ENCODE measurements at places on chromosomes 5 and 9.

GRCh38 chr5:144125163-144125726 is 45.2 kb downstream of the YIPF5 start:
- no peak for DNase-seq

DNA sequence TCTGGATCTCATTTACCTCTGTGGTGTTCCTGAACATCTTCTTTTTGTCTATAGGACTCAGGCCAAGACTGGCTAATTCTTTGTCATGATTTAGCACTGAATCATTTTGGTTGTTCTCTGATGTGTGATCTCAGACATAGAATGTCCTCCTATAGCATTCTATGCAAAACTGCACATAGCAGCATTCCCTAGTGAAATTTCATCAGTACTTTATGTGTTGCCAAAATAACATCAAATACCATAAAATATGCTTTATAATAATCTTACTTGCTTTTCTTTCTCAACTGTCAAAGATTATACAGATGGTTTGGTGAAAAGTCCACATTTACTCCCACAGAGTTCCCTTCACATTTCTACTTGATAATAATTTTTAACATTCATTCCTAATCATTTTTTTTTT is 115.7 kb upstream of the MPDZ start:
- DNase-seq, result no peak

DNA sequence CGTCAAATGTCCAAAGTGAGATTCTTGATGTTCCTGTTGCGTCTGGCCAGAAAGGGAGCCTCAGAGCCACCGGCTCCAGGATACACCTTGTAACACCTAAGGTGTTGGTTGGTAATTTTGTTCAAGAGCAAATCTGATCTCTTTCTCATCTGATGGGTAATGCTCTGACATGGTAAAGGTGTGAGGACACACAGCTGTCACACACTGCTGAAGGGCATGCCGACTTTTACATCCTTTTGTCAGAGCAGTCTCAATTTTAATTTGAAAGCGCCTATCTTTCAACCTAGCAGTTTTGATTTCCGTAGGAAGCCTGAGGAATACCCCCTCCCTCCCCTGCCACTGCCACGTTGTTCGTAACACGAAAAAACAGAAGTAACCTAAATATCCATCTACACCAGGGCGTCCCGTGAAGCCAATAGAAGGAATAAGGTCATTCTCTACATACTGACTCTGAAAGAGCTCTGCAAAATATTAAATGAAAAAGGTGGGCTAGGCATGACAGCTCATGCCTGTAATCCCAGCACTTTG is 57.4 kb downstream of the TSTD2 start:
- no peak for DNase-seq

DNA sequence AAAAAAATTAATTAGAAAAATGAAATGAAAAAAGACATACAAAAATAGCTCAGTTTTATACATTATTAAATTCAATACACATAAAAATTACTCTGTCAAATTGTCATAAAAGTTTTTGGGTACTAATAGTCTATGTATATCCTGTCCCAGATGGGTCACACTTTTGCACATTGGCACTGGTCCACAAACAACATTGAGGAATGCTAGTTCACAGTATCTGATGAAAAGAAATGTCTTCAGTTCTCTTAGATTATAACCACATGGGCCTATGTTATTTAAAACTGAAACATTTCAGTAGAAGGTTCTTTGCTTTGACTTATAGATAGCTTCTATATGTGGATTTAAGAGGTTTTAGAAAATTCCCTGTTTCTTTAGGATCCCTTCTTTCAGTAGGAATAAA is 39.8 kb downstream of the LNPEP start:
- DNase-seq, result no peak

DNA sequence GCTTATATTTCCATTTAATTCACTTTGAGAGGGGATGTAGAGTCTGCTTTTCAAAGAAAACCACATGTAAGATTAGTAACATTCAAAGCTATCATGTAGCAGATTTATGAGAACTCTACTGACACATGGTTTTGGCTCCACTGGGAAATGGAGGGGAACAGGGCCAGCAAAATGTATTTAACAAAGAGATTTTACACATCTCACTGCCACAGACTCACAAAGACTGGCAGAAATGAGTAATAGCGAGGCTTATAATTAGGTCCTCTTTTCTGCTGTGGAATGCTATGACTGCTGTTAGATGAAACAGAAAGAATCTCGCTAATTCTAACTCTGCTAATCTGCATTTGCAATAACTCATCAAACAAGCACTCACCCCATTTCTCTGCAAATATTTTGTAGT is 4.5 kb downstream of the DAP start:
- DNase-seq, result no peak

DNA sequence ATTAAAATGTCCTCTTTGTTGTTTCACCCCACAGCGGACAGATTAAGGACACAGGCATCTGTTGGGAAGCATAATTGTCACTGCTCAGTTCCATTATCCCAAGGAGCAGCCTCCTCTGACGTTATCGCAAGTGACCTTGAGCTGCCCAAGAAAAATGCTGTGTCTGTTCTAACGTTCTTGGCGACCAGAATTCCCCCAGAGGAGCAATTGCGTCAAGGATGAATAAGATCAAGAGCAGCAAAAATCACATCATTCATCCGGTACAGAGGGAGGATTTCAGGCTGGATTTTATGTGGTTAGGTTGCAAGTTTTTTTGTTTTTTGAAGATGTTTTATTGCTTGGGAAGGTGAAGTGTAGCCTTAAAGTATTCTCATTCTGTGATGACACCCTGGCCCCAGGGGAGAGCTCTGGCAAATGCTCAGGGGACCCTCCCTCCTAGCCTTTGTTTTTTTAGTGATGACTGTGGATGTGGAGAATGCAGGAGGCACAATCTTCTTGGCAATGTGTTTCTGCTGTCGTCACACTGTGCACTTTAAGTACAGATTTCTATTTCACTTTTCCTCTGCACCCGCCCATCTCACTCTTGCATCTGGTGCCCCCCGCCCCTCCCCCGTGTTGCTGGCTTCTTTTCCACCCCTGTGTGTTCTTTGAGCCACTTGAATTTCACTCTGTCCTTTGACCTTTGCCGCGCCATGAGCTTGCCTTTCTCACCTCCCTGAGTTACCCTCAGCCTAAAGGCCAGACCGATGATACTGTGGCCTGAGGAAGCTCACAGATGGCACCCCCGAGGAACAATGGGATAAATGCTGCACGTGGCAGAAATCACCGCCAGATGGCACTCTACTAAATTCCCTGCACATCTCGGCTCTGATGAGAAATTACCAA is 308.5 kb downstream of the RAB3C start:
- peak; percentile 57 for DNase-seq

GRCh38 chr5:128083811-128084227 is 253 bp downstream of the SLC12A2 start:
- DNase-seq, result no peak

DNA sequence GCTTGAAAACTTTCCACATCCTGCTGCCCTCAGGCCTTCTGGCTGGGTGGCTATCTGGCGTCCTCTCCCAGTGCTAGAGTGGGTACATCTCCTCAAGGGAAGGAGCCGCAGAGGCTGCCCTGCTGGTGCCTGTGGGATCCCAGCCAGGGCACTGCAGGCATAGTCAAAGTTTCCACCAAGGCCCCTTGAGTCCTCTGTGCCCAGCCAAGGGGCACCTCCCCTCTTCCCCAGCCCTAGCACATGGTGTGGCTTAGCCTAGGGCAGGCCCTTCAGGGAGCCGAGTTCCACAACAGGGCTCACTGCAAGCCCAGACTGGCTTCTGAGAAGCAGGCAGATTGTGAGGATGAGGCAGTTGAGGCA is 103.2 kb downstream of the RGS3 start:
- DNase-seq, result peak; percentile 80

DNA sequence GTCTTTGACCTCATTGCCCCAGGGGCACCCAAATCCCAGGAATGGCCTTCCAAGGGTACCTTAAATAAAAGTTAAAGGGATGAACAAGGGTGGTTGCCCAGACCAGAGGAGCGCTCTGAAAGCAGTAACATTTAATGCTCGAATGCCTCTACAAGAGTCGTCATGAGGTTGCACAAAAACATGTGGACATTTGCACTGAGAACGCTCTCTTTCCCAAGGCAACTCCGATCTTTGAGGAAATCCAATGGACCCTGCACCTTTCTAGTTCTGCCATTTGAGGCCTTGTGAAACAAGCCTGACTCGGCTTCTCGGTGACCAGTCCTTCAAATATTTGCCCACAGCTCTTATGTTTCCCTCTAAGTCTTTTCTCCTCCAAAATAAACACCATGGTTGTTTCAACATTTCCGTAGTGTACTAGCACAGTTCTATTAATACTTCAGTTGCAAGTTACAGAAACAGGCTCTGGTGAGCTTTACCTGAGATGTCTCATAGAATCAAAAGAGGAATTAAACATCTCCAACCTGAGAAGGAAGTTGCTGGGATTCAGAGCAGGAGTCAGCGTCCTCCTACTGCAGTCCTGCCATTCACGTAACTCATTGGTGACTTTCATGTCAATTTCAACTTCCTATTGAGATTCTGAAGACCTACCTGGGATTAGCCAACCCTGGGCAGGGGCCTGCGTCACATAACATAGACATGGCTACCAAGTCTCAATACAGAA is 168.8 kb upstream of the RAI14 start:
- peak; percentile 62 for DNase-seq

DNA sequence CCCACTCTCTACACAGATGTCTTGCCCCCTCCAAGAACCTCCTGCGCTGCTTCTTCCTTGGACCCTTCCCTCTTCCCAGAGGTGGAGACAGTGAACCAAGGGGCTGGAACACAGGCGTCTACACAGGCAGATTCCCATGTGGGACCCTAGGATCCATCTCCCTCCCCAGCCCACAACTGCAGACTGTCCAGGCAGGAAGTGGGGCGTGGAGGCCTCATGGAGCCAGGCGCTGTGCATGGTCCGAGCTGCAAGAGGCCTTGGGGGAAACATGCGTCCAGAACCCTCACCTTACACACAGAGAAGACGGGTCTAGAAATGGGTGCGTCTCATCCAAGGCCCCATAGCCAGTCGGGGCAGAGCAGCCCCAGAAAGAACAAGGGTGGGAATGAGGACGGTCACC is 117.5 kb downstream of the VAV2 start:
- no peak for DNase-seq
